ENCODE measurements at places on chromosomes 3 and 15.

GRCh38 chr3:134427400-134428111 lies 53.3 kb upstream of the AMOTL2 start:
- DNase-seq, result no peak

GRCh38 chr15:37103475-37104423 lies 3.4 kb upstream of the MEIS2 start:
- DNase-seq, result no peak

- DNase-seq, result no peak
These were observed 32.9 kb downstream of the PIK3CA start for GRCh38 chr3:179181021-179181472.

- DNase-seq, result no peak
These were observed 191.2 kb downstream of the SEMA6D start for GRCh38 chr15:47908486-47908885.

DNA sequence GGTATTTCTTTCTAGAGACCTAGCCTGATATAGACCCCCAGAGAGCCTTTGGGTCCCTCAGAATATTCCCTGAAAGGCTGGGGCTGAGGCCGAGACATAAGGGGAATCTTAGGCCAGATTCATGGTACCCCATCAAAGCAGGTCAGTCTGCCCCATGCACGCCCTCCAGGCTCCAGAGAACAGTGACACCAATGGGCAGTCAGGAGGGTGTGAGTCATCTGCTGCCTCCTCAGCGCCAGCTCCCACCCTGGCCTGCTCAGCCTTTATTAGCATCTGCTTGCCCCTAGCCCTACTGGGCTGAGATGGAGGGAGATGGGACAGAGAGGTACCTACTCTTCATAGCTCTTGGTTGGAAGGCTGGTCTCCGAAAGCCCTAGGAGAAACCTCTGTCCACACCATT lies 14.3 kb upstream of the CAMKV start:
- DNase-seq, result no peak

- no peak for DNase-seq
These were observed 19.4 kb downstream of the TGFBR2 start for GRCh38 chr3:30625541-30626438.

GRCh38 chr3:135041601-135042000 lies 246.5 kb downstream of the EPHB1 start:
- DNase-seq, result no peak

DNA sequence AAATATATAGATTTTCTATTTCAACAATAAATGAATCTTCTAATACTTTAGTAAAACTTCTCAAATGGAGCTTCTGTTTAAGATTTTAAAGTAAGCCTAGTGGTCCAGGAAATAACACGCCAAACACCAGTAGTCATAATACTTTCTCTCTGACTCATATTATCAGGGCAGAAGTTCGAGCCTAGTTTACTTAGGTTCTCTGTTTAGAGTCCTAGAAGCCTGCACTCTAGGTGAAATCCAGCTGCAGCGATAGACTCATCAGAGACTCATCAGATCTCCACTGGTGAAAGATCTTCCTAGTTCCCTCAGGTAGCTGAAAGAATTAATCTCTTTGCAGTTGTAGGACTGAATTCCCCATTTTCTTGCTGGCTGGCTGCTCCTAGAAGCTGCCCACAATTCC lies 552.5 kb upstream of the ROBO2 start:
- DNase-seq, result no peak

DNA sequence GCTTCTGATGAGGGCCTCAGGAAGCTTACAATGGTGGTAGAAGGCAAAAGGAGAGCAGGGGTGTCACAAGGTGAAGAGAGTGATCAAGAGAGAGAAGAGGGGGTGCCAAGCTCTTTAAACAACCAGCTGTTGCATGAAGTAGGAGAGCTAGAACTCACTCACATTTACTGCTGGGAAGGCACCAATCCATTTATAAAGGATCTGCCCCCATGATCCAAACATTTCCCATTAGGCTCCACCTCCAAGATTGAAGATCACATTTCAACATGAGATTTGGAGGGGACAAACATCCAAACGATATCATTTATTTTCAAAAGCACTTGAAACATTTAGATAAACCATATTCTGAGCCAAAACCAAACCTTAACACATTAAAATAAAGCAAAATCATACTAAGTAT lies 26.3 kb downstream of the ANKRD28 start:
- DNase-seq, result no peak

GRCh38 chr3:44339181-44340057 lies 853 bp downstream of the TCAIM start:
- DNase-seq, result no peak

GRCh38 chr15:85825719-85826118 lies 31.0 kb upstream of the KLHL25 start:
- DNase-seq, result no peak

DNA sequence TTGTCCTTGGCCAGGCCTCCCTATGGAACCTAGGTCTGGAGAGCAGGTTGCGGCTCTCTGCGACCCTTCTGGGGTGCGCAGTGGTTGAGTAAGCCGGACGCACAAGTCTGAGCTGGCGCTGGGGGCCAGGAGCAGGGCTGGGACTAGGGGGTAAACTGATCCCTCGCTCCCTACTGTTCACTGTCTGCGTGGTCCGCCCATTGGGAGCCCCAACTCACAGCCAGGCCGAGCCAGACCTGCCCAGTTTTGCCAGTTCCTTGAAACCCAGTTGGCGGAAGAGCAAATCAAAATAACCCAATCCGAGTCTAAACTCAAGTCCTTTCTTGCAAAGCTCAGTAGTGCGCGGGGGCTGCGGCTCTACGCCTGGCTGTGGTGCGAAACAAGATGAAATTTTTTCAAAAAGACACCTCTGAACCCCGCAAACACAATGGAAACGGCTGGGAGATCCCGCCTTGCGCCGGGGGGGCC lies 17.5 kb downstream of the RGMA start:
- DNase-seq, result no peak

GRCh38 chr15:26887926-26888666 lies 21.2 kb downstream of the GABRA5 start:
- no peak for DNase-seq

GRCh38 chr15:94322141-94322540 lies 90.8 kb downstream of the MCTP2 start:
- no peak for DNase-seq

- no peak for DNase-seq
These were observed 55.8 kb upstream of the ZBTB38 start for GRCh38 chr3:141312354-141313092.

DNA sequence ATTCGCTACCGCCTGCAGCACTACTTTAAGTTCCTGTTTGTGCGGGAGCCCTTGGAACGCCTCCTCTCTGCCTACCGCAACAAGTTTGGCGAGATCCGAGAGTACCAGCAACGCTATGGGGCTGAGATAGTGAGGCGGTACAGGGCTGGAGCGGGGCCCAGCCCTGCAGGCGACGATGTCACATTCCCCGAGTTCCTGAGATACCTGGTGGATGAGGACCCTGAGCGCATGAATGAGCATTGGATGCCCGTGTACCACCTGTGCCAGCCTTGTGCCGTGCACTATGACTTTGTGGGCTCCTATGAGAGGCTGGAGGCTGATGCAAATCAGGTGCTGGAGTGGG lies 995 bp downstream of the CHST14 start:
- peak; percentile 36 for DNase-seq

- no peak for DNase-seq
These were observed 112.8 kb downstream of the OSBPL10 start for GRCh38 chr3:31868236-31868635.

All from stimulated activated CD4-positive, alpha-beta T cell treated with anti-CD3 and anti-CD28 coated beads, Interleukin-15, amount 100 ng/mL, for 24 hours (primary cell).